ENCODE measurements at places on chromosomes 4 and X.

GRCh38 chr4:146975036-146975435, 29.4 kb upstream of the TTC29 start:
- DNase-seq: no peak

DNA sequence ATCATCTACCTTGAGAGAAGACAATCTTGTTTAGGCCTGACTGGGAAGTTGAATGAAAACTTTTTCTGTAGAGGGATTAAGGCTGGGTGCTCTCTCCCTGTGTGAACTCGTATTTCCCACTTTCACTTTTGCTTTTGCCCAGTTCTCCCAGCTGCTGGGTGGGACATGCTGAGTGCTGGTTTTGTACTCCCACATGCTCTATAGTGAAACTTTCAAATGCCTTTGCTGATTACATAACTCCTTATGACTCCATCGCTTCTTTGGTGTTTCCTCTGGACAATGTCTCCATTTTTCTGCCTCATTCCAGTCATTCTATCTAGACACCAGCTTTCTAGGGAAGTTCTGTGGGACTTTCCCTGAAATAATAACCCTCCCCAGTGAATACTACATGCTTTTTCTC, 100.5 kb downstream of the CLNK start:
- DNase-seq: no peak

DNA sequence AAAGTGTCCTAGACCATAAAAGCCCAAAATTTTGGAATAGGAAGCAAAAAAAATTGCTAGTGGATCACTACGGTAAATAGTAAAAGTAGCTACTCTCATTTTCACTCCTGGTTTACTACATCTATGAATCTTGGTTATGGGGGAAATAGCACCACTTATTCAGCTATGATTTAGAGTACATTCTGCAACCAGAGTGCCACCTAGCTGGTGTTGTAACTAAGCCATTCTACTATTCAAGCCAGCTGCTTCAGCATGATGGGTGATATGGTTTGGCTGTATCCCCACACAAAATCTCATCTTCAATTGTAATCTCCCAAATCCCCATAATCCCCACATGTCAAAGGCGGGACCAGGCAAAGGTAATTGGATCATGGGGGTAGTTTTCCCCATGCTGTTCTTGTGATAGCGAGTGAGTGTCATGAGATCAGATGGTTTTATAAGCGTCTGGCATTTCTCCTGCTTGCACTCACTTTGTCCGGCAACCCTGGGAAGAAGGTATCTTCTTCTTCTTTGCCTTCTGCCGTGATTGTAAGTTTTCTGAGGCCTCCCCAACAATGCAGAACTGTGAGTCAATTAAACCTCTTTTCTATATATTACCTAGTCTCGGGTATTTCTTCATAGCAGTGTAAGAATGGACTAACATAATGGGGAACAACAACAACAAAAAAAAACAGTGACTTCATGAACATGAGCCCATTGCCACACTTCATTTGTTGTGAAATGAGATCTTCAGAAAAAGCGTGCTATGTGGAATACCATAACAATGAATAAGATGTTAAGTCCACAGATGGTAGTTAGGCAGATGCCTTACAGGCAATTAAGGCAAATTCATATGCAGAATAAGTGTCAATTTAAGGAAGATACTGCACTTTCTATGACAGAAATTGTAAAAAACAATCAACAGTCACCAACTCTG, 280.1 kb downstream of the PABPC4L start:
- DNase-seq: no peak

GRCh38 chrX:102491766-102492165, 20.2 kb upstream of the TCP11X2 start:
- no peak for DNase-seq

DNA sequence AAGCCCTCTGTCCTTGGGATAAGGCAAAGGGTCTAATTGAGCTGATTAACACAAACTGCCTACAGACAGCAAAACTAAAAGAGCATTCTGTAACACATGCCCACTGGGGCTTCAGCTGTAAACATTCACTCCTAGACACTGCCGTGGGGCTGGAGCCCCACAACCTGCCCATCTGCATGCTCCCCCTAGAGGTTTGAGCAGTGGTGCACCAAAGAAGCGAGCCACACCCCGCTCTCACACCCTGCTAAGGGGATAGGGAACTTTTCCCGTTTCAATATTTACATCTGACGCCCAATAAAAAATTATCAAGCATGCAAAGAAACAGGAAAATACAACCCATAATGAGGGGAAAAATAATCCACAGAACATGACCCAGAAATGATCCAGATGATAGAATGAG, 46.9 kb upstream of the HSD17B10 start:
- DNase-seq: no peak

DNA sequence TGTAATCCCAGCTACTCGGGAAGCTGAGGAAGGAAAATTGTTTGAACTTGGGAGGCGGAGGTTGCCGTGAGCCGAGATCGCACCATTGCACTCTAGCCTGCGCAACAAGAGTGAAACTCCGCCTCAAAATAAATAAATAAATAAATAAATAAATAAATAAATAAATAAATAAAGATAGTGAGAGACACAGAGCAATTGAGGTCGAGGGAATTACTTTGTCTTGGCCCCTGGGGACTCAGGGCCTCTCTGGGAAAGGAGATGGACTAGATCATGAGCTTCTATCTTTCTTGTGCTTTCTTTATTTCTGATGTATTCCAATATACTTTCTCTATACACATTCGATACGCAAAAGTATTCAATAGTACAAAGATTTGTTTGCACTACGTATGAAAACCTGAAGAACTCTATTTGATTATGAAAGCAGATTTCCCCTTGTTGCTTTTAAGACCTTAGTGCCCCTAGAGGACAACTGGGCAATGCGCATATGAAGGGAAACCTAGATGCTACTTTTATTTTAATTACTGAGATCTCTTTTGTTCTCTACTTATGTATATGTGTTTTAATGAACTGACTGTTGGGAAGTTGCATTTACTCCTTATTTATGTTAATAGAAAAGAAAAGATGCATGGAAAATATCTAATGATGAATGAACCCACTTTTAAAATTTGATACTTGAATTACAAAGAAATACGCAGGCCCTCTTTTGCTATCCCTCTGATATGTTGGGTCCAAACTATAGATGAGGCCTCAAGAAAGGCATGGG, 12.8 kb upstream of the ELOVL6 start:
- DNase-seq: no peak

DNA sequence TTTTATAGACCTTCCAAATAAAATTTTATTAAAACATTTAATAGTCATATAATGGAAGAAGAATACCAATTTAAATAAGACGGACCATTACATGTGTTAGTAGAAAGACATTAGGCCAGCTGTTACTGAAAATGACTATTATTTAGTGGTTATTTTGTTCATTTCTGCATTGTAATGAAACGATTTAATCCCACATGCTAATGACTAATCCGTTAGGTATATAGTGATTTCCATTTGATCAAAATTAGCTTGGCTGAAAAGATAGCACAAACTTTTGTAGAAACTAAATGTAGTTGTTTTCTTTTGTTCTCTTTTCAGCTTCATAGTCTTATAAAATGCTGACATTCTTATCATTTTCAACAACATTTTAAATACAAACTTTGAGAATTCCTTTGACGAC, 556.1 kb upstream of the TENM3 start:
- DNase-seq: no peak

- DNase-seq: no peak
Observed at GRCh38 chrX:46957297-46957696, 45.1 kb downstream of the JADE3 start.

GRCh38 chr4:38330321-38330720, 333.7 kb upstream of the KLF3 start:
- no peak for DNase-seq

DNA sequence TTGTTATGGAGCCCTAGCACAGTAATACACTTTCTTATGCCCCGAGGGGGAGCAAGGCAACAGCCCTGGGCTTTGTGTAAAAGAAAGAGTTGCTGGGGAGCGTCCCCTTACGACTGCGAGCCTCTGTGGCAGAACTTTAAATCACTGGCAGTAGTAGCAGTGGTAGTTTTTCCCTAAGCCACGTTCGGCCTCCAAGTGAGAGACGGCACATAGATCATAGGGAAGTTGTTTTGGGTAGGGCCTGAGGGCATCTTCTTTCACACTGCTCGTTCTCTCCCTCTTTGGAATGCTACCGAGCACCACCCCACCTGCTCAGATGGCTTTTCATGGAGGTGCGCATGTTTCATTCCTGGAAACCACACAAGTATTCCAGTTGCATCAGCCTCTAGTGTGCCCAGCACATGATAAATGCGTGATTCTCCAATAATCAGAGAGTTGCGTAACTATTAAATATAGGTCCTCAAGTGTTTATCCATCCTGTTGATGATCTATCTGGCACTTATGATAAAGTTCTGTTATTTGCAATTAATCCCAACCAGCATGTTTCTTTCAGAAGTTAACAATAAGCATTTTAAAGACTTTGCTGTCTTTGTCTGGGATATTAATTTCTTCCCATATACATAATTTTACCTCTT, 7.0 kb upstream of the SYNPO2 start:
- DNase-seq: no peak

- no peak for DNase-seq
Observed at GRCh38 chr4:162920649-162921048, 246.0 kb downstream of the NAF1 start.

- DNase-seq: no peak
Observed at GRCh38 chr4:36320117-36320896, 38.9 kb downstream of the DTHD1 start.

- no peak for DNase-seq
Observed at GRCh38 chr4:150533673-150534072, 48.3 kb upstream of the MAB21L2 start.

DNA sequence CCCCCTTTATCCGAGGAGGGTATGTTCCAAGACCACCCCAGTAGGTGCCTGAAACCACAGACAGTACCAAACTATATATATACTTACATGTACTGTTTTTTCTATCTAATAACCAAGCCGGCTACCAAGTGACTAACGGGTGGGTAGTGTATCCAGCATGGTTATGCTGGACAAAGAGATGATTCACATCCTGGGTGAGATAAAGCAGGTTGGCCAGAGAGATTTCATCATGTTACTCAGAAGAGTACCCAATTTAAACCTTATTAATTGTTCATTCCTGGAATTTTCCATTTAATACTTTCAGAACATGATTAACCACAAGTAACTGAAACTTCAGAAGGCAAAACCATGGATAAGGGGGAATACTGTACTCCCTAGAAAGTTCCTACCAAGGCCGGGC, 46.5 kb downstream of the RFC1 start:
- no peak for DNase-seq

DNA sequence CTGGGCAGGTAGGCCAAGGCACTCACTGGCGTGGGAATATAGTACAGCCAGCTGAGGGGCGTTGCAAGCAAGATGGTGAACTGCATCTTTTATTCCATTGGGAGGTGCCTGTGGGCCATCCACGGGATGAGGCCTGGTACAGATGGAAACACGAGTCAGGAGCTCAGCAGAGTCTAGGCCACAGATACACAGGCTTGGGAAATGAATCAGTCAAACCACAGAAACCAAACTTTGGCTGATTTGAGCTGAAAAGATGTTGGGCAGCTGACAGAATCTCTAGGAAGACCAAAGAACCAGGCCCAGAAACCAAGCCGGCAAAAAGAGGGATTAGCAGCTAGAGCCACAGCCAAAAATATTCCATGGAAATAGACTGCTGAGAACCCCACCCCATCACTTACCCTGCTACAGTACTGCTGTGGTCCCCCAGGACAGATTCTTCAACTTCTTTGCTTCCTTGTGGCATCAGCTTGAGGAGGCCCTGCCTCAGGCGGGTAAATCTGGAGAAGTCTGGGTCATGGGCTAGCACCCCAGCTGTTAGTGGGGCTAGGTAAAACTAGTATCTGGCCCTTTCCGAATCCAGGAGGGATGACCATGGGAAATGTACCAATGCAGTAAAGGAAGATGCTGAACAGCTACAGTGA, 75.4 kb downstream of the TMEM131L start:
- no peak for DNase-seq

DNA sequence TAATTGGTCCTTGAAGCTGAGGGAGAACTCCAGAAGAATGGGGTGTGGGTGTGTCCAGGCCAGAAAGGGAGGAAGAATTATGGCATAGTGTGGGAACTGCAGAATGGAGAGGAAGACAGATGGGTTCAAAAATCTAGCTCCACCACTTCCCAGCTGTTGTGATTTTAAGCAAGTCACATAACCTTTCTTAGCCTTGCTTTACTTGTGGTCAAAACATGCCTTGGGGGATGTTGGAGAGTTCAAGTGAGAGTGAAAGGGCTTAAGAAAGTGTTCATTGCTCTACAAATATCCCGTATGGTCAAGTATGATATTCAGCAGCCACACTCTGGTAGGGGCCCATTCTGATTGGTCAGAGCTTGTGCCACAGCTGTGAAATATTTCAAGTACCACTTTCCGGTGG, 15.0 kb upstream of the STARD8 start:
- no peak for DNase-seq

- no peak for DNase-seq
Observed at GRCh38 chr4:37690976-37691375, 4.8 kb upstream of the RELL1 start.

- DNase-seq: peak; percentile 29
Observed at GRCh38 chr4:10461091-10461849, 4.0 kb upstream of the ZNF518B start.

DNA sequence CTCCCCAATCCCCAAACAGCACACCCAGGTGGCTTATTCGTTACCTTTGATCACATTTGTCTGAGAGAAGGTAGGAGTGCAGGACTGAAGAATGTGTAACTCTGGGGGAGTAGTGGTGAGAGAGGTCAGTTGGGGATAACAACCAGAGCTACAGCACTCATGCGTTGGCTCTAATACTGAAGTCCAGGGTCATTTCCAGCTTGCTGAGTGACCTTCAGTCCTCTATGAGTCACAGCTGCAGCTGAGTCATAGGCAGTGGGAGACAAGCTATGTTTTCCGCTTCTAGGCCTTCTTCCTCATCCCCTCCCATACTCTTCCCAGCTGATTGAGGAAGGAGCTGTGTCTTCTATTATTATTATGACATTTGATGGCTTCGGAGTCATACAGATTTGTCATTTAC, 31.6 kb upstream of the CT47C1 start:
- DNase-seq: no peak

- no peak for DNase-seq
Observed at GRCh38 chrX:47645530-47645929, 4.8 kb downstream of the ELK1 start.

DNA sequence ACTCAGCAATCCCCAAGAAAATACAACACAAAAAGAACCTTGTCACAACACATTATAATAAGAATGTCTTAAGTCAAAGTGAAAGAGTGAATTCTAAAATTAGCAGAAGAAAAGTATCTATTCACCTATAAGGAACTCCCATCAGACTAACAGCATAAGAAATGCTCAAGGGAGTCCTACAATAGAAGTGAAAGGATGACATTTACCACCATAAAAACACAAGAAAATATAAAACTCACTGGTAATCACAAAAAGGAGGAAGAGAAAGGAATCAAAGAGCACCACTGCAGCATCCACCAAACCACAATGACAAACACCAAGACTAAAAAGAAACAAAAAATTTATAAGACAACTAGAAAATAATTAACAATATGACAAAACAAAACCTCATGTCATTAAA, 257.0 kb upstream of the AGTR2 start:
- no peak for DNase-seq

- DNase-seq: peak; percentile 56
Observed at GRCh38 chr4:140095694-140096482, 58.1 kb downstream of the MAML3 start.
